Right cardiac atrium (tissue), 5 donors: ENCODE measurements at places on chromosomes 16 and 17. TPM values are rescaled to one million over a fixed set of nuclear protein-coding genes. Genes with fewer than 3 reads are reported as not detected.

GRCh38 chr16:26525856-26526255, 540.9 kb upstream of the C16orf82 start:
- no peak for DNase-seq

GRCh38 chr16:89764711-89765201, 43.4 kb downstream of the ZNF276 start:
- DNase-seq: no peak

- DNase-seq: no peak
Observed at GRCh38 chr16:65377195-65377594, 255.3 kb upstream of the CDH11 start.

DNA sequence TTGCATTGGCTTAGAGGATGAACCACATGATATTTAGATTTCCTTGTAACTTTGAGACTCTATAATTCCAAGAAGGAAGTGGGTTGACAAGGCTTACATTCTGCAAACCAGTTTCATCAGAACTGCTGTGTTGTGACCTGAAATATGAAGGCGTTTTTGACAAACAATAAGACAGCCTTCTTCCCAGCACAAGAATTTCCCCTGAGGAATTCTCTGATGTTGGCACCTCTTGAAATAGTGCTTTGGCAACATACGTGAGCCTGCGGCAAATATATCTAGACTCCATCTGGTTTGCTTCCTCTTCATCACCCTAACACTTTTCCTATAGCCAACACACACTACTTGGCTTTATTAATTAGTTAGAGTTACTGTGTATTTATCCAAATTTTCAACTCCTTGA, 585.5 kb upstream of the SOX9 start:
- no peak for DNase-seq

DNA sequence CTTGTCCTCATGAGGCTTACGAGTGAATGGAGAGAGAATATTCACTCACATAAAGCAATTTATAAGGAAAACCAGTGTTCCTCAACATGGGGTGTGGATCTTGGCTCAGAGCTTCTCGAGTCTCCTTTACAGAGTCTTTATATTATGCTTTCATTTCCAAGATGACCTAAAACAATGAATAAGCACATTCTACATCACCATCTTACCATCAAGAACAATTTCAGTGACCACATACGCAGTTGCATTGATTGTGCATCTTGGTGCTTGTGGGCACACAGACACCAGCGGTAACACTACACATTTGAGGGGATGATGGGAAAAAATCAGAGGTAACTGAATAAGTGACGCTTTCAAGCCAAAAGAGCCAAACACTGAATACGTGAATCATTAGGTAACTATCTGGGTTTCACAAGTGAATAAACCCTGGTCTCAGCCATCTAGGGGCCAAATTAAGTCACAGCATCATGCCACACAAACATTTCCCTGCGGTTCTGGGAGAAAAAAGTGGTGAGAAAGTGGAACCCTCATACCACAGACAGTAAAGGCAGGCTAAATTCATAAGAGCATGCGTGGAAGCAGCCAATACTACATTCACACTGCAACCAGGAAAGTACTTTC, 9.4 kb downstream of the CWC25 start:
- DNase-seq: no peak

The CPHXL2 gene
- total RNA-seq: not detected
